Fibroblast of lung (primary cell): ENCODE measurements at places on chromosomes 13 and 19.

- no peaks in the 10 kb centered on the region for H3K27me3 ChIP-seq
- DNase-seq, result no peak
- H3K4me3 ChIP-seq, result no peak overlapping the region
- H3K4me1 ChIP-seq, result no peaks in the 10 kb centered on the region
Measured at GRCh38 chr13:27774169-27774568, 18.1 kb upstream of the GSX1 start.

- no peak overlapping the region for H3K4me3 ChIP-seq
- H3K4me1 ChIP-seq, result peaks cover 9% of the 10 kb centered on the region
Measured at GRCh38 chr19:4693078-4693350, 22.9 kb upstream of the MYDGF start.

DNA sequence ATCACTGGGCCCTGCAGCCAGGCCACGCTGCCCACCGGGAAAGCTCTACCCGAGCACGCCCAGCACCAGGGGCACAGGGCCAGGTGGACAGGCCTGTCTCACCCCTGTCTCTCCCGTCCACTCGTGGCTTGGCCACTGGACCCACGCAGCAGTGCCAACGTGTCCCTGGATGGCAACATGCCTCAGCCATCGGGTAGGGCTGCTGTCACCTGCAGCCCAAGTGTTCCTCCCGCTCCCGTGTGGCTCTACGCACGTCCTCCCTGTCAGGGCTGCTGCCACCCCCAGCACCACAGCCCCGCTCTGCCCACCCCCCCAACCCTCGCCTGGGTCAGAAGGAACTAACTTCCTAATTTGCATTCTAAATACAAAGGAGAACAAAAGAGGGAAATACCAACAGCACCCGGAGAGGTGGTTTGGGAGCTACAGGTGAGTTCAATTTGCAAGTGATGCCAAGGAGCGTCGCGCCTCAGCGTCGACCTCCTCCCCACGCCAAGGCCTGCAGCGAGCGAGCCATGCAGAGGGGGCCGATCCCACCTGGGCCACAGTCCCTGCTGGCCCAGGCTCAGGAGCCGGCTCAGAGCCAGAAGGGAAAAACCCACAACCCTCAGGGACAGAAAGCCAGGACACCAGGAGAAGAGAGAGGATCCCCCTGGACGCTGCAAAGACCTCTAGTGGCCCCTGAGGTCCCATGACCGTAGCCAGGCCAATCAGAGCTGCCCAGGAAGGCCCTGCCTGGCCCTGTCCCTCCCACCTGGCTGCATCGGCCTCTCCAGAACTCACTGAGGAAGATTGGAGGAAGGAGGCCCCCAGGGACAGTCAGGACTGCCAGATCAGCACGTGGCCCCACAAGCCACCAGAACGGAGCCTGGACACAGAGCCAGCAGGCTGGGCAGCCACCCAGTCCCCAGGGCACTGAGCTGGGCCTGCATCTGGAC, 128.4 kb upstream of the SPACA7 start:
- H3K27ac ChIP-seq, result no peak overlapping the region
- H3K36me3 ChIP-seq, result no peaks in the 10 kb centered on the region
- no peak overlapping the region for H3K4me3 ChIP-seq
- H3K4me1 ChIP-seq, result no peaks in the 10 kb centered on the region
- no peaks in the 10 kb centered on the region for H3K27me3 ChIP-seq
- no peak for DNase-seq

DNA sequence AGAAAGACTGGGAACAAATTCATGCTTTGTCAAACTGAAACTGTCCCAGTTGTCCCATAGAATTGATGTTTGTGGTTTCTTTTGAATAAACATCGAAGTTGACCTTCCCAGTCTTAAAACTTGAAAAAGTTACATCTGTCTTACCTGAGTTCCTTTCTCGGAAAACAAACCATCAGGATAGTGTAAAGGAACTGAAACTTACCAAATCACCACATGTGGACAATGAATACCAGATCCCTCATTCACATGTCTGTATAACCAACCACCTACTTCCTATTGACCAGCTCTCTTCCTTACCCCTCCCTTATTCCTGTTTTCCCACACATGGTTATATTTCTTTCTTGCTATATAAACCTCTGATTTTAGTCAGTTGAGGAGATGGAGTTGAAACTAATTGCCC, 791.7 kb upstream of the PCDH20 start:
- no peak overlapping the region for H3K27ac ChIP-seq
- no peak overlapping the region for H3K4me3 ChIP-seq
- no peaks in the 10 kb centered on the region for H3K27me3 ChIP-seq
- H3K36me3 ChIP-seq, result no peaks in the 10 kb centered on the region
- no peak for DNase-seq

GRCh38 chr13:34513526-34513925, 428.5 kb upstream of the NBEA start:
- H3K36me3 ChIP-seq, result no peaks in the 10 kb centered on the region
- H3K4me1 ChIP-seq, result no peaks in the 10 kb centered on the region
- DNase-seq, result no peak

DNA sequence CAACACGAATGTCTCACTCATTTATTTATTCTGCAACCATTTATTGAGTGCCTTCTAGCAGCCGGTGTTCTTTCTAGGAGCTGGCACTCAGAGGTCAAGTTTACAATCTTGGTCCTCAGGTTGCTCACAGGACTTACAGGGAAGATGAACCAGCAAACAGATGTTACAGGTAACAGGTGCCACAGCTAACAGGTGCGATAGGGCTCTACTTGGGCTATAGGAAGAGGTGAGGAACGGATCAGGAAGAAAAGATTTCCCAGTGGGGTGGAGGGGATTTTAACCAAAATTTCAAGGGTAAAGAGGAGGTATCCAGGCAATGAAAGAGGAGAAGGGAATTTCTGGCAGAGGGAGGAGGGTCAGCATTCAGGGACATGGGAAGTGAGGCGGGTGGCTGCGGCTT, 87.3 kb upstream of the FARP1 start:
- H3K27me3 ChIP-seq, result no peaks in the 10 kb centered on the region
- H3K4me1 ChIP-seq, result no peaks in the 10 kb centered on the region
